Caco-2 (cell line): ENCODE measurements at places on chromosomes 11 and 22. TPM values are rescaled to one million over a fixed set of nuclear protein-coding genes. Genes with fewer than 3 reads are reported as not detected.

- no peaks in the 10 kb centered on the region for H3K36me3 ChIP-seq
- H3K4me3 ChIP-seq: no peak overlapping the region
- DNase-seq: no peak
- H3K4me1 ChIP-seq: no peaks in the 10 kb centered on the region
Measured at GRCh38 chr11:95140397-95141033, 50.9 kb downstream of the ENDOD1 start.

- no peak for DNase-seq
- peaks cover 4% of the 10 kb centered on the region; the same call in 1 of the 2 replicates for H3K4me1 ChIP-seq
- no peak overlapping the region for H3K27ac ChIP-seq
- peaks cover 1% of the 10 kb centered on the region; the same call in 1 of the 2 replicates for H3K36me3 ChIP-seq
Measured at GRCh38 chr22:32407312-32407711, 4.7 kb downstream of the RTCB start.

SAA4 gene
- total RNA-seq: not detected in 2 replicates

CADM1 gene
- total RNA-seq: 440 and 534 TPM in 2 replicates

YPEL1 gene
- total RNA-seq: 1.2 and 1.3 TPM in 2 replicates

DNA sequence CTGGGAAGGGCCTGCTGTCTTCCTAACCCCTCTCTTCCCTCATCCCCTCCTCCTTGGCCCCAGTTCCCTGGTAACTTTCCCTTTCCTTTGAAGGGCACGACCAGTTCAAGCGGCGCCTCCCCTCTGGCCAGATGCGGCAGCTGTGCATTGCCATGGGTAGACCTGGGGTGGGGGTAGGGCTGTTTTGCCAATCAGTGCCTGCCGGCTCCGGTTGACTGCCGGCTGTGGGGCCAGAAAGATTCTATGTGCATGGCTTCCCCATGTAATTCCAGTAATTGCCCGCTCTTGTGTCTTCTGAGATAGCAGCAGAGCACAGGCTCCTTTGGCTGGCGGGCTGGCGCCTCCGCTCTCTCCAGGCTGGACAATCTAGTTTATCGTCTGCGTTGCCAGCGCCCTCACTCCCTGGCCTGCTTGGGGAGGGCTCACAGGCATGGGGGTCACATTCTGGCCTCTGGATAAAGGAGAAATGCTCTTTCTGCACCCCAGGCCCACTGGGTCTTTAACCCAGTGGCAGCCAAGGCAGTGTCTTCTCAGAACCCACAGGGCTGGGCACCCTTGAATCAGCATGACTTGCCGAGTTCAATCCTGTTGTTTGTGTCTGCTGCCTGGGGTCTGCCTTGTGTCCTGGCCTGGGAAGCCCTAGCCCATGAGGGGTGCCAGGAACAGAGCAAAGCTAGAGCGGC lies 9.4 kb downstream of the SIDT2 start:
- H3K4me3 ChIP-seq: no peak overlapping the region
- H3K4me1 ChIP-seq: peaks cover 12% of the 10 kb centered on the region
- no peak overlapping the region for H3K27ac ChIP-seq
- peaks cover 11% of the 10 kb centered on the region for H3K36me3 ChIP-seq
- H3K27me3 ChIP-seq: no peaks in the 10 kb centered on the region
